ENCODE measurements at places on chromosomes 6 and 20.

DNA sequence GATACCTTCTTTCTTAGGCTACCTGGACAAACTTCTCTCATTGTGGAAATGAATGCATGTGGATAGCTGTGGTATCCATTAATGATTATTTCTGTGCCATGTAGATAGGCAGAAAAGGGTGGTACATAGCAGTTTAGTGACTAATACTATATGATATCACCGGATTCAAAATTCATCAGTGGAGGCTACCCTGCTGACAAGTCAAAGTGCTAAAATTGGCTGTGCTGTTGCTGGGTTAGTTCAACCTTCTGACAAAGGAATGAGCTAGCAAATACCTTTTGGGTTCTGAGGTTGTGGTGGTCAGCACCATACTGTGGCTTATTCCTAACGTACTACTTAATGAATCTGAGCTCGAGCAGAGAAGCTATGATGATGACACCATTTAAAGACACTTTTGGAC, 109.1 kb downstream of the TFAP2B start:
- DNase-seq, result no peak

GRCh38 chr20:37994512-37994911, 38.7 kb downstream of the TTI1 start:
- no peak for DNase-seq

GRCh38 chr6:91276315-91276714, 689.4 kb upstream of the MAP3K7 start:
- no peak for DNase-seq

DNA sequence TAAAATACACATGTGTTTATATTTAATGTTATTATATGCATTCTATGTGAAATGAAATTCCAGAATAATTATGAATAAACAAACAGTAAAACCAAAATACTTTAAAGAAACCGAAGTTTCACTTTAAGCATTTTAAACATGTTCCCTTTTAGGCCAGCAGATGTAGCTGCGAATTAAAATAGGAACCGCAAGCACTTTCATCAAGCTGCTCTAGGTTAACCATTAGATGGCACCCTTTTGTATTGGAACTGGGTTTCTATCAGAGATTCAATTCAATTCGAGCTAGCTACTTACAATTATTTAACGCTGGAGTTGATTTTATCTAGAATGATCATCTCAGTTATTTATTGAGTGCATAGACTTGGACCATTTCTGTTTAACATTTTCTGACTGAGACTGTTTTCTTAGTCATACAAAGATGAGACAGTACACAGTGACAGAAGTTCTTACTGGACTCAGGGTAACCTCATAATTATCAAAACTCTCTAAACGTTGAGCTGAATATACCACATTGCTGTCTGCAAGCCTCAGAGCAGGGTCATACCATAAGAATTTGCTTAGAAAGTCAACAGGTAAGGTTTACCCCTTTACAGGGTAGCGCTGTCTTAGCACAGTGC, 8.5 kb downstream of the TMEM242 start:
- DNase-seq, result peak; percentile 60

DNA sequence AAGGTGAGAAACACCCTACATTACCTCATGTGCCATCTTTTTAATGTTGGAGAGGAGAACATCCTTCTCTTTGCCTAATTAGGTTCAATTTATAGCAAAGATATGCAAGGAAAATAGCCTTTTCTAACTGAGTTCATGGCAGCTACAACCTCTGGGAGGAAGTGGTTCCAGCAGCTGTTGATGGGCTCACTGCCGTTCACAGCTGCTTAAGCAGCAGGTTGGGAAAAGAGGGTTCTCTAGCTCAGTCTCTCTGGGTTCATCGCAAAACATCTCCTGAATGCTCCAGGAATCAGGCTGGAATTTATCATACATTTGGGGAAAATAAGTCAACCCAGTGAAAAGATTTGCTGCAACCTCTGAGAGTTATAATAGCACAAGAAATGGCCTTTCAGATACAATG, 115.1 kb downstream of the UNC5CL start:
- no peak for DNase-seq

DNA sequence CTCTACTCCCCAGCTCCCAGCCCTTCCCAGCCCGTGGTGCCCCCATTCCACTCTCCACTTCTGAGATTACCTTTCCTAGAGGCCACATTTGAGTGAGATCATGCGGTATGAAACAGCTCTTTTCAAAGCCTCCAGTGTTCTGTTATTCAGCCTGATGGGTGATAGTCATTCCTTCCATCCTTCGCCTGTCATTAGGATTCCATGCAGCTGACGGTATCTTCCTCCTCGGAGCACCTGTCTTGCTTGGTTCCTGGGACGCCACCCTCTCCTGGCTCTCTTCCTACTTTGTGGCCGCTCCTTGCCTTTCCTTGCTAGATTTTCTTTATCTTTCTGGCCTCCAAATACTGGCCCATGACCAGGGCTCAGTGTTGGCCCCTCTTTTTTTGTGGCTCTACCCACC, 137.0 kb downstream of the ARID1B start:
- no peak for DNase-seq

Measured in CD4-positive, alpha-beta memory T cell (primary cell).